ENCODE measurements at places on chromosomes 12 and 14. TPM values are rescaled to one million over a fixed set of nuclear protein-coding genes. Genes with fewer than 3 reads are reported as not detected.

The RDH16 gene
- 0.10 TPM for total RNA-seq

The TAS2R20 gene
- total RNA-seq, result 1.1 TPM

The SLC10A1 gene
- total RNA-seq, result not detected

DNA sequence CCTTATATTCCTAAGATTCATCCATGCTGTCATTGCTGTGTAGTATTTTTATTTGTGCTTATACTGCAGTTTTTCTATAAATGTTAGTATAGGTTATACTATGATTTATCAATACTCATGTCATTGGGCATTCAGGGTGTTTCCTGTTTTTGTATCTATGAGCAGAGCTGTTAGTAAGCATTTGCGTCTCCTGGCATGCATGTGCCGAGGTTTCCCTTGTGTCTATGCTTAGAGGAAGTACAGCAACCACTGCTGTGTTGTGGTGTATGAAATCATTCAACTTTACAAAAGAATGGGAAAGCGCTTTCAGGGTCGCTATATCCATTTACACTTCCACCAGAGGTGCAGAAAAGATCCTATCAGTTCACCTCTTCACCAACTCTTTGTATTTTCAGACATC lies 122.7 kb downstream of the RGS6 start:
- DNase-seq, result no peak

GRCh38 chr14:84029720-84030119 lies 1500.2 kb upstream of the FLRT2 start:
- no peak for DNase-seq

GRCh38 chr14:70901269-70901668 lies 6.0 kb upstream of the PCNX1 start:
- DNase-seq, result no peak

DNA sequence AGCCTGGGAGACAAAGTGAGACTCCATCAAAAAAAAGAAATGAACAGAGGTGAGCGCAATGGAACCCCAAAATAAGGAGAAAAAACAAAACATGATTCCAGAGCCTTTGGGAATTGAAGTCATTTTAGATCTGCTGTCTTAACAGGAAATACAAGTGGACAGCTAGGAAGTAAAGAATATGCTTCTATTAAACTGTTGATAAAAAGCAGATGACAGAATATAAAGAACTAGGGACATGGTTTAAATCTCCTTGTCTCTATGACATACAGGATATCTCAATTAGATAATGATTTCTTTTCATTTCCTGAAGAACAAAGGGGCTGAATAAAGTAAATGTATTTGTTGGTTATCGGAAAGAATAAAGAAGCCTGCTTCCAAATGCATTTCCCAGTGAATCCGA lies 49.3 kb upstream of the ETV6 start:
- no peak for DNase-seq

- no peak for DNase-seq
Measured at GRCh38 chr14:99891900-99892299, 98.7 kb downstream of the EML1 start.

DNA sequence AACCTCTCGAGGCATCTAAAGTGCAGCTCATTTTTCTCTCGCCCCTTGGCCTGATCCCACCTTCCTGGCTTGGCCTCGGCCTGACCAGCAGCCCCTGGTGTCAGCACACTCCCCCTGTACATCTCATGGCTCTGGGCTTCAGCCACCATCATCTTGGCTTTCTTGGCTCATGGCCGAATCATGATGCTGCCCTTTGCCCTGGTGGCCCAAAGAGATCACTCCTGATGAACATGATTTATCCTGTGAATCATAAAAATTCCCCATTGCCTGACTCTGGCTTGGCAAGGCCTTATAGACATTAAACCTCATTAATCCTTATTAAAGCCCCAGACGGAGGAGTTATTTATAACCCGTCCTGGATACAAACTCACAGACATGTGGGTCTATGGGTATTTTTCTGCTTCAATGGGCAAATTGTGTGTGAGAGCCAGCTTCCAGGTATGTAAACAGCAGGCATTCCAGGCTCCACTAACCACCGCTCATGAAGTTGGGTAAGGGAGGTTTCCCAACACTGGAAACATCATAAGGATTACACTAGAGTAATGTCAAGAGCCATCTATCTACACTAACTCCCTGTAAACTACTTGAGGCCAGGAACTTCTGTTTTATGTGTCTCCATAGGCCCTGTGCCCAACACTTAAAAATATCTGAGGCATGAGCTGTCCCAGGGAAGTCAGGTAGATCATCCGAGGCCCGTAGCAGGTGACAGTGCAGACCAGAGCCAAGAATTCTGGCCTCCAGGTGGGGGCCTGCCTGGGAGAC lies 171.2 kb downstream of the TTC8 start:
- peak; percentile 68 for DNase-seq

GRCh38 chr14:85532374-85533022 lies 2.6 kb downstream of the FLRT2 start:
- DNase-seq, result no peak

DNA sequence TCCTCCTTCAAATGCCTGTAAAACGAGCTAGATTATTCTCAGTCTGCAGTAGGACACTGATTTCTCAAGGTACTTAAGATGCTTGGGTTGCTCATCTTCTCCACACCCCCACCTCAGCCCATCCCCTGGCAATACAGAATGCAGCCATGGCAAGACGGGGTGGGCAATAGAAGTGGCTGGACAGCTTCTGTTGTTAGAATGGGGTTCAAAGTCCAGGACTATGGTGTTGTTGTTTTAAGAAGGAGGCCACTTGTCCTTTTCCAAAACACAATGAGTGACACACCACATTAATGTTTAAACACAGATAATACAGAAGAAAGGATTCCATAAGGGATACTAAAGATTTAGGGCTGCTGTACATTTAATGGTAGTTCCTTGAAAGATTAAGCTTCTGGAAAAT lies 188.9 kb upstream of the BCL2L14 start:
- no peak for DNase-seq

Measured in MCF 10A (cell line).